CD4-positive, alpha-beta T cell treated with Interleukin-17A for 1 hour (primary cell): ENCODE measurements at places on chromosomes 2 and 18.

DNA sequence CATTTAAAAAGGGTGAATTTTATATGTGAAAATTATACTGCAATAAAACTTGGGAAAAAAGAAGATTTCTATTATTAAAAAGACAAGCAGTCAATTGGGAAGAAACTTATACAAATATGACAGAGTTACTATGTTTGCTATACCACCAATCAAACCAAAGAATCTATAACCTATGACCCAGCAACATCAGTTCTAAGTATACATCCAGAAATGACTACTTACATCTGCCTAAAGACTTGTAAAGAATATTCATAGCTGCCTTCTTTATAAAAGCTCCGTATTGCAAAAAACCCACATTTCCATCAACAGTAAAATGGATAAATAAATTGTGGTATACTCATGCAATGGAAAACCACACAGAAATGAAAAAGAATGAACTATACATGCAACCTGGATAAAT, 32.9 kb upstream of the NABP1 start:
- DNase-seq: no peak

DNA sequence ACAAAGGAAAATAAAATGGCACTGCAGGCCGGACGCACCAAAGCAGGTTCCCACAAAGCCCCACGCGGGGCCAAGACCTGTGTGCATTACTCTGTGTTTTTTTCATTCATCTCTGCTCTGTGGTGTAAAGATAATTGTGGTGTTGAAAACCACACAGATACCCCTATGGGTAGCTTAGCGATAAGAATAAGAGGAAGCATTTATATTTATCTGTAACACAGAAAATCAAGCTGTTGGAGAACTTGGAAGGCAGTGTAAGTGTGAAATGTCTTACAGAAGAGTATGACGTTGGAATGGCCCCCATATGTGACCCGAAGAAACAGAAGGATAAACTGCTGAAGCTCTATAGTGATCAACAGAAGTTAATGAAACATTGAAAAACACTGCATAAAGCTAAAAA, 20.3 kb upstream of the MARCO start:
- DNase-seq: no peak

GRCh38 chr2:135985826-135986393, 484 bp upstream of the DARS1 start:
- DNase-seq: peak; percentile 84

- DNase-seq: no peak
Observed at GRCh38 chr2:45826884-45827635, 175.6 kb downstream of the PRKCE start.

GRCh38 chr18:35463050-35463449, 34.7 kb downstream of the INO80C start:
- no peak for DNase-seq

- DNase-seq: peak; percentile 42
Observed at GRCh38 chr2:1769703-1770422, 25.5 kb upstream of the PXDN start.

- DNase-seq: peak; percentile 68
Observed at GRCh38 chr18:63213331-63213900, 106.2 kb downstream of the BCL2 start.

- DNase-seq: no peak
Observed at GRCh38 chr18:70709144-70709543, 420.3 kb downstream of the SOCS6 start.

GRCh38 chr2:171318463-171318934, 115.3 kb downstream of the METTL8 start:
- DNase-seq: no peak

DNA sequence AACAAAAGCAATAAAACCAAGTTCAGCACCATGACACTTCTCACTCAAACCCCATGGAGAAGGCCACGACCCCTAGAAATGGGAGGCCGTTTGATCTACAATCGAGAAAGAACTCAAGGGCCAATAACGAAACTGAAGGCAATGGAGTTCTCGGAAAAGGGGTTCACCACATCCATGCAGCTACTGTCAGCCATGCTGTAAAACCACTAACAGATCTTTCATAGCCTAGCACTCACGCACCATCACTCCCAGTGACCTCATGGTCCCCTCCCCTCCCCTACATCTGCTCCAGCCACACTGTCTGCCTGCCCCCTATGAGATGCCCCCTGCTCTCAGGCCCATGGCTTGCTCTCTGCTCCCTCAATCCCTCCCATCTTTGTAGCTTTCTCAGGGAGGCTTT, 135.3 kb downstream of the TMEM163 start:
- DNase-seq: no peak

DNA sequence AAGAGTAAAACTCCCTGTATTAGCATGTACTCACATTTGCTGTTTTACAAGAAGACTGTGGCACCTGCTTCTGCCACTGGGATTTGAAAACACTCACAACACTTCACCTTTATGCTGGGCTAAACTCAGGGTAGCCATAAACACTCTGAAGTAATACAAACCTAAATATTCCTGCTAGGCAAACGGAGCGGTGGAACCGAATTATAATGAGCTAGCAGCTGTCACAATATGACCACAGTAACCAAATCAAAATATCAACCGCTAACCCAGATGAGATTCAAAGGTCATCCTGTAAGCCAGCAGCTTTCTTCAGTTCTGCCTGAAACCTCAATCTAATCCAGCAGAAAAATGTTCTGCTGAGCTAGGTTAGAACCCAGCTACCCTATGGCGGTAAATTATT, 132.1 kb downstream of the TCF4 start:
- DNase-seq: no peak

DNA sequence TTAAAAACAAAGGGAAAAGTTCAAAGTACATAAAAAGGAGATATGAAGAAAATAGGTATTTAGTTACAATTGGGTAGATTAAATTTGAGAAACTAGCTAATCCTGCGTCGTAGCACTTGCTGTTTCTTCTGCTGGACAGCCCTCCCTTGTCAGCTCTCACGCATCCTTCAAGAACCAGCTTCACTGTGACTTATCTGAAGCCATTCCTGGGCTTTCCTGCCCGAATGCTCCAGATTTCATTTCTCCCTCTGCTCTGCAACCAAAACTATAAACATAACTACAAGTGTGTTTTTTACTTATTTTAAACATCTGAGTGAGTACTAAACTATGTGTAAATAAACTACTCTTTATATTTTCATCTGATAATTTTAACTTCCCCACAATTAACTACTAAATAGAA, 149.2 kb downstream of the MTCL1 start:
- DNase-seq: no peak

DNA sequence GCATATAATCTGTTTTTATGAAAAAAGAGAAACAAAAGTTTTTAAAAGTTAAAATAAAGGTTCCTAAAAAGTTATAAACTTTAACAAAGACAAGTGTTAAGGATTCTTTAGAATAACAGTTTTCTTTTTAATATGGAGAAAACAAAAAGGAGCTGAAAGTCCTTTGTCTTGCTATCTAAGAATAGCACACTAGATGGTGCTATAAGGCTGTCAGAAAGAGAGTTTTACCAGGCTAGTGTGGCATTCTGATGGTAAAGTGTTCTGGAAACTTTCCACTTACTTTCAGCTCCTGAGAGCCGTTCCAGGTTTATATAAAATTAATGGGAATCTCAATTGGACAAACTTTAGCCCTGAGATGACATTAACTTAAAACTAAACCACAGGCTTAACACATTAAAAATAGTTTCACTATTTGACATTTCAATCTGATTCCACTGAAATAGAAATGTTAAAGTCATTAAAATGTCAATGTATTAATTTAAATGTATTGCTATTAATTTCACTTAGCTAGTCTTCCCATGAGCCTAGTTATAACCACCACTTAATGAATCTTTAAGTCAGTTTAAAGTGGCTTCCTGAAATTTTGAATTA, 3.7 kb downstream of the FBXO48 start:
- DNase-seq: peak; percentile 79

- no peak for DNase-seq
Observed at GRCh38 chr2:191483117-191483516, 194.8 kb upstream of the NABP1 start.

DNA sequence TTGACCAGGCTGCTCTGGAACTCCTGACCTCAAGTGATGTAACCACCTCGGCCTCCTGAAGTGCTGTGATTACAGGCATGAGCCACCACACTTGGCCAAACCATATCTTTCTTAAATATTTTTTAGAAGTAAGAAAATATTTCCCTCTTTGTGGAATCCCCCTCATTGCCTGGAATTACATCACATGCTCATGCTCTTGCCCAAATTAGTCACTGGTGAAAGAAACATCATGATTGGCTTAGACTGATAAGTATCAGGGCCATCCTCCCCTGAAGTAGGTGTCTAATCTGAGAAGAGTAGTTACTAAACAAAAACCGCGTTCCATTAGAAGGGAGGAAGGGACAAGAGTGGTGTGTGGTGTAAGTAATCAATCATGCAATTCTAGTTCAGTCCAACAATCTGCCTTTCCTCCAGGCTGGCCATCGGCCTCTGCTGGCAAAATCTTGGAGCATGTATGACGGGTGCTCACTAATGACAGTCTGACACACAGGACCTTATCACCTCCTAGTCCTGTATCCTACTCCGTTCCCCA, 52.3 kb upstream of the SCG2 start:
- DNase-seq: no peak

- no peak for DNase-seq
Observed at GRCh38 chr2:3044587-3045317, 332.9 kb downstream of the EIPR1 start.

GRCh38 chr2:98985905-98986666, 50.1 kb upstream of the CRACDL start:
- no peak for DNase-seq

DNA sequence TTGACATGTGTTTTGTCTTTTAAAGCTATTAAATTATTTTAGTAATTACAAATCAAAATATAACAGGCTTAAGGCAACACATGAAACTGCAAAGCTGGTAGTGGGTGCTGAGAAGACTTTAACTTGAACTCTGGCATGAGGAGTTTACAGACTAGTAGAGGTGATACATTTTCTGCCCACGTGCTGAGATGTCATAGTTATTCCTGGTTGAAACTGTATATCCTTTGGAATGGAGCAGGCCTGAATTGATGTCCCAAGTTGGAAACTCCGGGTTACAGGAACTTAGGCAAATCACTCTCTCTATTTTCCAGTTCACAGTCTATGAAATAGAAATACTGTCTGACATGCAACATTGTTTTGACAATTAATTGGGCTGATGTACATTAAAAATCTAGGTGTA, 177.1 kb upstream of the NOL4 start:
- DNase-seq: no peak

GRCh38 chr18:31399306-31400032, 22.9 kb downstream of the DSG4 start:
- no peak for DNase-seq

DNA sequence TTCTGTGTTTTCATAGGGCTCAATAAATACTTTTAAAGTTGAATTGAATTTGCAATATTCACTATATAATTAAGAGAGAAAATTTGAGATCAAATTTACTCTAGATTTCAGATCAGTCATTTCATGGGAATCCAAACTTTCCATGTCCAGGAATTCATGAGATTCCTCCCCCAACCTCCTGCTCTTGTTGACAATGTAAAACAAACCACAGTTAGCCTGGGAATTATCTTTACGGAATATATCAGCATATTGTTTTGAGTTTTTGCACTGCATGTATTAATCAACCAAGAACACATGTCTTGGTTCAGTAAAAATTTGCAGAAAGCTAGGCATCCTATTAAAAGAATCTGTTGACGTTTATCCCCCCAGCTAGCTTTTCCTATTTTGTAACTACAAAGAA, 42.3 kb downstream of the CYP1B1 start:
- no peak for DNase-seq

GRCh38 chr2:121210691-121211090, 74.3 kb downstream of the TFCP2L1 start:
- DNase-seq: no peak

- DNase-seq: no peak
Observed at GRCh38 chr2:51781691-51782090, 749.8 kb upstream of the NRXN1 start.

DNA sequence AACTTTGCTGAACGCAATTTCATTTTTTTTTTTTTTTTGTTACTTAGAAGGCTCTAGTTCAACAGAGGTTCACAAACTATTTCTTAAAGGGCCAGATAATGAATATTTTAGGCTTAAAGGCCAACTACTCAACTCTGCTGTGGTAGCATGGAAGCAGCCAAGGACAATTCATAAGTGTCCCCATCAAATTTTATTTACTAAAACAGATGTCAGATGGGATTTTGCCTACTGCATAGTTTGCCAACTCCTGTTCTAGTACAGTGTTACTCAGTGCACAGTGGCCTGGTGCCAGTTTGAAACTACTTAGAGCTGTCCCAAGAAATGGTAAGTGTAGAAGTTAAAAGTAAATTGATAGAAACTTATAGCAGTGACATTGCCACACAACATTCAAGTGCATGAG, 949.4 kb upstream of the FANCL start:
- DNase-seq: no peak

DNA sequence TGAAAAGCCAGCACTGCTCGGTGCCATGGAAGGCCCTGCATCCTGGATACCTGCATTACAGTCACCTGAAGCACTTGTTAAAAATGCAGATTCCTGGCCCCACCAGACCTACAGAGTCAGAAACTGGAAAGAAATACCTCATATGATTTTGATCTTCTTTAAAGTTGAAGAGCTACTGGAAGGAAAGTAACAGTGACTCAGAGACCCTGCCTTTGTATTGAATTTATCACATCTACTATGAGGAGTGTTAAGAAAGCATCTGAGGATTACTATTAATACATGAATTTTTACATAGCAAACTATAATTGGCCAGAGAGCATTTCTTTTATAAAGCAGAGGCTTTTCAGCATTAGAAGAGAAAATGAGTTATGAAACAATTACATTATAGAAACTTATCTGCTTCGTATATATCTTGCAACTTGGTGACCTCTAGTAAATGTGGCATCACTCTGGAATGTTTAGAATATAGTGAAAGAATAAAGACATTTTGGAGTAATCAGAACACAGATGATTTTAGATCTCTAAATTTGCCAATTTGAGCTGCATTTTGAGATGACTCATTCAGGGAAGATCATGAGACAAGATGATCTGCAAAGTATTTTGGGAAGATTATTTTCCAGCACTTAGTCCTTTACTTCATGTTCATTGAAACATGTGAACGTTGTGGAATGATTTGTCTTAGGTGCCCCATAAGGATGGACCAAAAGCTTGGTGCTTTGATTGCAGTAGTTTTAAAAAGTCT, 12.2 kb downstream of the PTPRM start:
- DNase-seq: no peak

GRCh38 chr18:21991081-21991534, 178.3 kb upstream of the GATA6 start:
- no peak for DNase-seq

- DNase-seq: no peak
Observed at GRCh38 chr18:67483237-67483636, 33.3 kb downstream of the DSEL start.

- no peak for DNase-seq
Observed at GRCh38 chr2:117956036-117956796, 57.7 kb downstream of the CCDC93 start.
